ENCODE measurements at places on chromosomes 5 and 9.
A peak's percentile ranks its signal among the peaks of the same experiment; 100 is the strongest.

- DNase-seq: no peak
Measured at GRCh38 chr9:33202552-33203201, 35.5 kb upstream of the B4GALT1 start.

GRCh38 chr5:71533615-71534014 is 53.5 kb upstream of the MCCC2 start:
- DNase-seq: no peak

DNA sequence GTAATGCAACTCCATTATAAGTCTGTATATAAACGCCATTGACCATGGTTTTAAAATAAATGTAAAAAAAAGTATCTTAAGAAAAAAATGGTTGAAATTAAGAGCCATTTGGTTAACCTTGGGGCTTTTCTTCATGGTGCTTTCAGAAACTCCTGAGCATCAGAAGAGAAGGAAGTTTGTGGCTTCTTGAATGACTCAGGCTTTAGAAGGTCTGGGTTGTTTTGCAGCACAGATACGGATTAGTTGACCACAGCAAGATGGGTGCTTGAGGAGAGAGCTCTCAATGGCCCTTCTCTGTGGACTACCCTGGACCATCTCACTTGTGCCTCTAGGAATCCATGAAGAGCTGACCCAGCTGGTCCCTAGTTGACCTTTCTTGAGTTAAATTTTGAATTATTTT is 189.5 kb downstream of the TMEM38B start:
- no peak for DNase-seq

DNA sequence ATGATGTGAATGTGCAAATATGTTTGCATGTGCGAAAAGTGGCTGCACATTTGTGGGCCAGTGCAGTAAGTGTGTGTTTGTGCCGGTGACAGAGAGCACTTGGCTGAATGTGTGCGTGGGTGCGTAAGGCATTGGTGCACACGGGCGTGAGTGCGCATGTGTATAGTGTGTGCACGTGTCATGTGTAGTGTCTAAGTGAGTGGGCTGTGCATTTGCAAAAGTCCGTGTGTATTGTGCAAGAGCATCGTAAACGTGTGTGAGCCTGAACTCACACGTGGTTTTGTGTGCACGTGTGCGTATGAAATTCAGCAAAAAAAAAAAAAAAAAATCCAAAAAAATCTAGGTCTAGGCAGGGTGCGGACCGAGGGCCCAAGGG is 6.5 kb upstream of the EBF1 start:
- DNase-seq: no peak

DNA sequence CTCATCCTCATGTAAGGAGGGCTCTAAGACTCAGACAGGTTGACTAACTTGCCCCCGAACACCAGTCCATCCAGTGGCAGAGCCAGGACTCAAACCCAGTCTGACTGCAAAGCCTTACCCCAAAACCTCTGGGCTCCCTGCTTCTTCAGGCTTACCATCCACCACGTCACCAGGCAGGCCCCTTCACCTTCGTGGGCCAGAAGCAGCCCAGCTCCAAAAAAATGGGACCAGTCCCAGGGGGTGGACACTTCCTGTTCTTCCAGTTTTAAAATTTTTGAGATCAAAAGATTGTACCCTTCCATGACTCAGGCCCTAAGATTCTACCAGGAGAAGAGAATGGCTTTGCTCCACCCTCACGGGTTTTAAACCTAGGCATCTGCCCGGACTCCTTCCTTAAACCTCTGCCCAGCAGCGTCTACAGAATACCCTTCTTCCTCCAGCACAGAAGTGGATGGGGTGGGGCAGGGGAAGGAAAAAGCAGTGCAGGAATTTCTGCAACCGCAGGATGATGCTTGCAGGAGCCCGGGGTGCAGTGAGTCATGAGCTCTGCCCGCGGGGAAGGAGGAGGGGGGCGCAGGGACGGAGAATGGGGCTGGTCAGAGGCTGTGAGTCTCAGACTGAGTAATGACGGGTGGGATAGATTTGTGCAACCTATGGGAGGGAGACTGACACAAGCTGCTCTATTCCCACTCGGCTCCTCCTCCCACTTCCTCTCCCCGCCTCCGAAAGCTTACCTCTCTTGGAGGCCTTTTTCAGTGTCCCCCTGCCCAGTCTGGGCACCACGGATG is 50.4 kb upstream of the STXBP1 start:
- no peak for DNase-seq

GRCh38 chr9:98218562-98219363 is 26.3 kb upstream of the CORO2A start:
- DNase-seq: no peak

GRCh38 chr5:83306572-83307241 is 164.8 kb upstream of the VCAN start:
- no peak for DNase-seq

DNA sequence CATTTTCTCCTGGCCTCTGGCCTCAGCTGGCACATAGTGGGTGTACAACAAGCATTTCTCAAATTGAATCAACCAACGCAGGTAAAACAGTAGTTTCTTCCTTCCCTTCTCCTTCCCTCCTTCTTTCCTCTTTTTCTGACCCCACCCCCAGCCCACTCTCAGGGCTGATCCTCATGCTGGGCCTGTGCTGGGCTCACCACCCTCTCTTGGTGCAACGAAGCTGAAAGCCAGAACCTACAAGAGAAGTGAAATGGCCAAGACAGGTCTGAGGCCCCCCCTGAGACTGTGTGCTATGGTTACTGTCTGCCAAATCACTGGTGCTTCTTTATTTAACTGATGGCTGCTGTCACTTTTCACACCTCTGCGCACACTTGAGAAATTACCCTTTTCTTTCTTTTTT is 53.0 kb upstream of the BOD1 start:
- DNase-seq: no peak

DNA sequence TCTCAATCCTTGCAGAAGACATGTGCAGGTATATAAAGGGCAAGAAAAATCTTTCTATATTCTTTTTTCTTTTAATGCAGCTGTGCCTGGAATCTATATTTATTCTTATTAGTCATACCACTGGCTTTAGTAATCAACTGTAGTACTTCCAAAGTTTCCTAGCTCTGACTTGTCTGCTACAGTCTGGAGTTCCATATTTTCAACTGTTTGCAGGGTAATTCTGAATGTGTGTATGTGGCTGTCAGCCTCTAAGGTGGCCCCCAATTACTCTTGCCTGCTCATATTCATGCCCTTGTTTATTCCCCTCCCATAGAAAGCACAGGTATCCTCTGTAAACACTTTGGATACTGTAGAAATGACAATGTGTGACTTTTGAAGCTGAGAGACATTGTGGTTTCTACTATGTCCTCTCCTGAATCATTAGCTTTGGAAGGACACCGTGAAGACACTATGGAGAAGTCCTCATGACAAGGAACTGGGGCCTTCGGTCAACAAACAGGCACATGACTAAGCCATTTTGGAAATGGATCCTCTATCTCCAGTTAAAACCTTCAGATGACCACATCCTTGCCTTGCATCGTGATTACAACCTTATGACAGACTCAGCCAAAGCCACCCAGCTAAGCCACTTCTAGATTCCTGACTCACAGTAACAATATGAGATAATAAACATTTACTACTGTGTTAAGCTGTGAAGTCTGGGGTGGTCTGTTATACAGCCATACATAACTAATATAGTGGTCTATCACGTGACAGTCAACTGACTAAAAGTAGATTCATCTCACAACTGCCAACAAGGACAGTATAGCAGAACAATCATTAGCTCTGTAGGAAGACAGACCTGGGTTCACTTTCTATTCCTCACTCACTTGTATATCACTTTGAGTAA is 49.5 kb upstream of the SUSD1 start:
- no peak for DNase-seq

GRCh38 chr5:154220625-154221024 is 30.1 kb downstream of the GALNT10 start:
- no peak for DNase-seq

- DNase-seq: no peak
Measured at GRCh38 chr5:173029499-173029921, 26.6 kb upstream of the CREBRF start.

- no peak for DNase-seq
Measured at GRCh38 chr5:122180863-122181548, 51.7 kb downstream of the ZNF474 start.

GRCh38 chr9:71783120-71783523 is 14.8 kb upstream of the CEMIP2 start:
- DNase-seq: no peak

- no peak for DNase-seq
Measured at GRCh38 chr5:2001300-2001699, 118.6 kb upstream of the IRX4 start.

GRCh38 chr5:123429993-123430392 is 6.8 kb upstream of the CEP120 start:
- DNase-seq: no peak

DNA sequence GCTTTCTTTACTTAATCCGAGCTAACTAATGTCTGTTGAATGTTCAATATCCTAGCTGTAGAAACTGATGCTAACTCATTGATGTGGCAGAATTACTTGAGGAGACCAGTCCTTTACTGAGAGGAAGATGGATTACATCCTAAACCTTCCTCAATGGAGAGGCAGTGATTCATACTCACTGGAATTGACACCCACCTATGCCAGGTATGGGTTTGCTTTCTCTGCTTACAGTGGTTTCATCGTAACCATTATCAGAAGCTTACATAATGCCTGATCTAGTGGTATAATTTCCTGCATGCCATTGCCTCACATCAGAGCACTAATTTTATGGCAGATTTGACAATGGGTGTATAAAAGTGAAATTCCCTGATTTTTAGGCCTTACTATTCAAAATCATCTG is 384.7 kb downstream of the ANXA1 start:
- no peak for DNase-seq

DNA sequence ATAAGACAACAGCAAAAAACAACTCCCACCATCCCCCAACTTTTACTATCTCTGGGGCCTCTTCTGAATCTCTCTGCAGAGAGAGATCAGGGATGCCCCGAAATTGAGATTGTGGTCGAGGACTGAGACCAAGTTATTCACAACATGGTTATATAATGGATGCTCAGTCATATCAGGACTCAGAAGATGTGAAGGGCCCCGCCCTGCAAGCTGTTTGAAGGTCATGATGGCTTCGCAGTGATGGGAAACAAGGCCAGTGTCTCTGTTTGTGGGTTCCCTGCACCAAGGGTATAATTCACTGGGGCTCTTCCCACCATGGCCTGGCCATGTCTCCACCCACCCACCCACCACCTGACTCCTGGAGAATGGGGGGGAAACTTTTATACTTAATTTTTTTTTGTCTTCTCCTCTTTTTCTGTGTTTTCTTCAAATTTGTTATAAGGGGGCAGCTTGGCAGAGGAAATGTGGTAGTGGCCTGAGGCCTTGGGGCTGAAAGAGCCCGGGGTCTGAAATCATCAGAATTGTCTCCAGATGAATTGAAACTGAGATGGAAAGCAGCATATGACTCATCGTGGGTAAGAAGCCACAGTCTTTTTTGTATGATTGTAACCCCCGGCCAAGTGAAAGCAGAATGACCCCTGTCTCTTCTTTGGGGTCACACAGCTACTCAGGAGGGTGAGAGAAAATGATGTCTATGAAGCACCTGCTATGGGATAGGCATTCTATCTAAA is 15.0 kb upstream of the TEX48 start:
- DNase-seq: no peak

DNA sequence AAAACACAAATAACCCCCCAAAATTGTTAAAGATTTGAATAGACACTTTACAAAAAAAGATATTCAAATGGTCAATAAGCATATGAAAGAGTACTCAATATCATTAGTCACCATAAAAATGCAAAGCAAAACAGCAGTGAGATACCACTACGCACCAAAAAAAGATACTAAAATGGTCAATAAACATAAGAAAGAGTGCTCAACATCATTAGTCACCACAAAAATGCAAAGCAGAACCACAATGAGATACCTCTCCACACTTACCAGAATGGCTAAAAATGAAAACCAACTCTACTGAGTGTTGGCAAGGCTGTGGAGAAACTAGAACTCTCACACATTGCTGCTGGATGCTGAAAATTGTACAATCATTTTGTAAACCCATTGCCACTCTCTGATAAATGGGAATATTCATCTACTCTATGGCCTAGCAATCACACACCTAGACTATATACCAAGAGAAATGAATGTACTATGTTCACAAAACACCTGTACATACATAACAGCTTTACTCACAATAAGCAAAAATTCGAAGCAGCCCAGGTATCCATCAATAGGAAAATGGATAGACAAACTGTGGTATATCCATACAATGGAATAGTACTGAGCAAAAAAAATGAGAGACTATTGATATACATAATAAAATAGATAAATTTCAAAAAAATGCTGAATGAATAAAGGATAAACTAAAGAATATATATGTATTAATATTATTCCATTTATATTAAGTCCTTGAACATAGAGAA is 205.0 kb upstream of the DAPK1 start:
- no peak for DNase-seq

DNA sequence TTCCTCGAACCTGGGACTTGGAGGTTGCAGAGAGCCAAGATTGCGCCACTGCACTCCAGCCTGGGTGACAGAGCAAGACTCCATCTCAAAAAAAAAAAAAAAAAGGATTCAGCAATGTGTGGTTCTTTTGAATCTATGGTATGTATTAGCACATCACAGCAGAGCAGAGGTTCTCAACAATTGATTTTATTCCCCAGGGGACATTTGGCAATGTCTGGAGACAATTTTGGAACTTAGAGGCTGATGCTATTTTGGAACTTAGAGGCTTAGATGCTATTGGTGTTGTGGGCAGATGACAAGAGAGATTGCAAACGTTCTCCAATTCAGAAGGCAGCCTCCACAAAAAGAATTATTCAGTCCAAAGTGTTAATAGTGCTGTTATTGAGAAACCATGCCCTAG is 115.2 kb downstream of the TMC1 start:
- no peak for DNase-seq

- no peak for DNase-seq
Measured at GRCh38 chr9:14935106-14935751, 25.0 kb upstream of the FREM1 start.

DNA sequence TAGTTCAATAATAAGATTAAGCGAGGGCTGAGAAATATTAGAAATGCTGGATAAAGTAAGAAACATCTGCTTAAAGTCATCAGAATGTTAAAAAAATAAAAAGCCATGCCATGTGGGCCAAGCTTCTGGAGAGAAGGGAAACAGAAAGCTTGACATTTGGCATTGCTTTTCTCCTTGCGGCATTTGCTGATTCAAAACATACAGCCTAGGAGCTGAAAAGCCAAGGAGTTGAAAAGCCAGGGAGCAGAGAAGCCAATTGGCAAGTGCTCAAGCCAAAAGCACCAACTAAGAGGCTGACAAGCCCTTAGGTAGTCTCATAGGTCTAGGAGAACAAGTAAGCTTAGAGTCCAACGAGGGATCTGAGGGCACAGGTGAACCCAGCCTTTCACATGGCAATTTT is 754.3 kb downstream of the TLE4 start:
- no peak for DNase-seq

- DNase-seq: no peak
Measured at GRCh38 chr5:63554191-63554590, 408.1 kb downstream of the HTR1A start.

DNA sequence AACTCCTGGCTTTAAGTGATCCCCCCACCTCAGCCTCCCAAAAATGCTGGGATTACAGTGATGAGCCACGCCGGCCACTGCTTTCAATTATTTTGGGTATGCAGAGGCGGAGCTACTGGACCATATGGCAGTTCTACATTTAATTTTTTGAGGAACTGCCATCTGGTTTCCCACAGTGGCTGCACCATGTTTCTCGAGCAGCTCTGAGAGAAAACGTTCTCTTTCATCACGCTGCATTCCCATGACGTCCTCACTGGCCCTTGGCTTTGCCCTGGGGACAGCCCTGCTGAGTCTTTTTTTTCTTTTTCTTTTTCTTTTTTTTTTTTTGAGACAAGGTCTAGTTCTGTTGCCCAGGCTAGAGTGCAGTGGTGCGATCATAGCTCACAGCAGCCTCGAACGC is 35.5 kb upstream of the GRHPR start:
- DNase-seq: peak; percentile 10

- no peak for DNase-seq
Measured at GRCh38 chr9:134847752-134848432, 32.7 kb upstream of the FCN2 start.

GRCh38 chr5:53133020-53133419 is 23.5 kb upstream of the MOCS2 start:
- no peak for DNase-seq

Data from NCI-H1694 (cell line).